Hippocampal formation (tissue), 2 donors: ENCODE measurements at places on chromosomes 3 and 15.

DNA sequence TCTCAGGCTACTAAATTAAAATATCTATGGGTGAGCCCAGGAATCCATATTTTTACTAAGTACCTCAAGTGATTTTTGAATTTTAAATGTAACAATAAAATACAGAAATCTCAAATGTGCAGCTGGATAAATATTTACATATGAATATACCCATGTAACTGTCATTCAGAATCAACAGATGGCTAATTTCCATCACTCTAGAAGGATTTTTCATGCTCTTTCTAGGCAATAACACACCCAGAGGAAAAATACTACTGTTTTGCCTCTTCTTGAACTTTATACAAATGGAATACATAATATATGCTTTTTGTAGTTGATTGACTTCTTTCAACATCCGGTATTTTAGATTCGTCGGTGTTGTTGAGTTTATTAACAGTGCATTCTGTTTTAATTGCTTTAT is 601.3 kb upstream of the NECTIN3 start:
- no peak for DNase-seq

DNA sequence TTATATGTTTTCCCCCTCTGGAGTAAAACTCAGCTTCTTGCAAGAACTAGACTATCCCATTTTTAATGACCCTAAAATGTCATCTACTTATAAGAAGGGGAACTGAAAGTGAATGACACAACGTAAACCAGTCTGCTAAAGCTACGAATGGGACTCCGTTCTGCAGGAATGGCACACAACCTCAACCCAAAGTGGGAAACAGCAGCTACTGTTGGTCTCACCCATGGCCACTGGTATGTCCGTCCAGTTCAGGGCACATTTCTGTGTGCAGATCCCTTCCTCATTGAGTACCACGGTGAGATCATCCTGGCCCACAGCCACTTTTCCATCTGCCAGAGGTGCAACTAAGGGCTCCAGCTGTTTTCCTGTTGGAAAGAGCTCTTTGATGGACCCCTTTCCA is 23.8 kb downstream of the VPS39 start:
- DNase-seq: peak; percentile 37

GRCh38 chr3:33096093-33096868 is 665 bp downstream of the GLB1 start:
- peak; percentile 36 for DNase-seq

DNA sequence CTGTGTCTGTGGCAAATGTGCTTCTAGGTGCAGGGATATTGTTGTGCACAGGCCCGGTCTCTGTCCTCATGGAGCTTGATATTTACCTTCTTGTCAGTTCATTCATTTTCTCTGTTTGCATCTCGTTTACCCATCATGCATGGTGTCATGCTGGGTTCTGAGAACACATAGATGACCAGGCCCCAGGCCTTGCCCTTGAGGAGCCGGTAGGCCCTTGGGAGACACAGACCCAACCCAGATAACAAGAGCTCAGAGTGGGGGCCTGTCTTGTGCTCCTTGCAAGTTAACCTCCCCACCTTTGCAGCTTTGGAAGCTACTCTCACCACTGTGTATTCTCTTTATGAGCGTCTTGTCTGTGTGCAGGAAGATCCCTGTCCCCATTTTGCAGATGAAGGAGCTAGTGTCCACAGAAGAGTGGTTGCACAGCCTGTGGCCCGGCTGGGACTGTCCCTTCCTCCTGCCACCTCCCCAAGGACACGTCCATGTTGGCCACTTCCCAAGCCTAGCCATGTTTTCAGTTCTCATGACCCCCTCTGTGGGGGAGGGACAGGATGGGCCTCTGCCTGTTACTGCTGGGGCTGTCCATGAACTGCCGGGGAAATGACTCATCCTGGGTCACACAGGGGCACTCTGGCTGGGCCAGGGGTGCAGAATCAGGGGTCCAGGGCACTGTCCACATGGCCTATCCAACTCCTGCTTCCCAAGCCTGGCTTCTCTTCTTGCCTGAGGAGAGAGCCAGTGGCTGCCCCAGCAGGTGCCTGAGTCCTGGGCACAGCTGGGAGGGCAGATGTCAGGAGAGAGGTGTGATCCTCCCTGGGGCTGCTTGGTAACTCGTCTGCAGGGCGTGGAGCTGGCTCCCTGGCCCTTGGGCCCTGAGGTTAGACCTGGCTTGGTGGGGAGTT is 3.4 kb downstream of the SNX33 start:
- DNase-seq: no peak

DNA sequence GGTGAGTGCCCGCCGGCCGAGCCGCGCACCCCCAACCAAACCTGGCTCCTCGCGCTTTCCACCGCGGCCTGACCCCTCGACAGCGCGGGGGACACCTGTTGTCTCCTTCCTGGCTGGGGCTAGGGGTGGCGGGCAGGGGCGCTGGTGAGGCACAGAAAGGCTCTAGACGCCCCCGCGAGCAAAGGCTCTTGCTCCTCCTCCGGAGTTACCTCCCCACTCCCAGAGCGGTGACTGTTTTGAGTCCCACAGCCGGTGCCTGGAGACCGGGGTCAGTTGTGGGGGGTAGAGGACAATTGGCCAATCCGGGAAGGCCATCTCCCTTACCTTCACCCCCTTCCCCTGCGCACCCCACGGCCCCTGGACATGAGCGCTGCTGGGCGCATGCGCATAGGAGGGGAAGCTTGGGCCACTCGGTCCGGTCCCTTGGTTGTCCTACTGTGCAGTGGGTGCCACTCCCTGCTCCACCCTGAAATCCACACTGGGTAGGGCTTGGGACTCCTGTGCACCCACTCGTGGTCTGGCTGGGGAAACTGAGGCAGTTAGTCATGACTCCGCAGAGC is 554 bp downstream of the CHST13 start:
- DNase-seq: no peak

GRCh38 chr15:95134431-95135110 is 903.2 kb downstream of the MCTP2 start:
- DNase-seq: no peak

DNA sequence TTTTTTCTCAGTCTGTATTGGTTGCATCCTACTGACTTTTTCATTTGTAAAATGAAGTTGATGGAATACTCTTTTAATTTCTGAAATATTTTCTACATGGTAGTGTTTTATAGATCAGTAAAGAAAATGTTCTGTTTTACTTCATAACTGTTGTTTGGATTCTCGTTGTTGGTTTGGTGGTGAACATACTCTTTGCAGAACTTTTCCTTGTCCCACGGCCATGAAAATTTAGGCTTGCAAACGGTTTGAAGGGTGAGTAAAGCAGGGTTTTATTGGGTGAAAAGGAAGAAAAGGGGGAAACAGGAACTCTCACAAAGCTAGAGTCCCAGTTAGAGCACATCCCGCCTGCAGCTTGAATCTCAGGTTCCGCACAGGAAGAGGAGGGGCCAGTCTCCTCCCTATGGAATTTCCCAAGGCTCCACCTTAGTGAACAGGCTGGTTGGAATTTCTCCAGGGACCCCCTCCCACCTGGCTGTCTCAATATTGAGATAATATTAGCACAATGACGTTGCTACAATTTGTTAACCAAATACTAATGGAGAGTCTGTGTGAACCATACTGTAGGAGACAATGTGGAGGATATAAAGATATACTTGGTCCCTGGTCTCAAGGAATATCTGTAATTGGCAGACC is 5.6 kb downstream of the PDCD6IP start:
- no peak for DNase-seq

- no peak for DNase-seq
Observed at GRCh38 chr15:43538091-43538490, 20.7 kb downstream of the MAP1A start.

GRCh38 chr15:73362900-73363299 is 5.9 kb downstream of the HCN4 start:
- DNase-seq: no peak

GRCh38 chr3:54653456-54654195 is 274.2 kb downstream of the LRTM1 start:
- no peak for DNase-seq

GRCh38 chr3:140081887-140082286 is 146.9 kb downstream of the CLSTN2 start:
- DNase-seq: no peak

- no peak for DNase-seq
Observed at GRCh38 chr3:114168150-114168549, 10.7 kb downstream of the DRD3 start.

- no peak for DNase-seq
Observed at GRCh38 chr3:83230841-83231240, 1469.4 kb upstream of the GBE1 start.

- no peak for DNase-seq
Observed at GRCh38 chr15:81569286-81570080, 195.5 kb upstream of the TMC3 start.

DNA sequence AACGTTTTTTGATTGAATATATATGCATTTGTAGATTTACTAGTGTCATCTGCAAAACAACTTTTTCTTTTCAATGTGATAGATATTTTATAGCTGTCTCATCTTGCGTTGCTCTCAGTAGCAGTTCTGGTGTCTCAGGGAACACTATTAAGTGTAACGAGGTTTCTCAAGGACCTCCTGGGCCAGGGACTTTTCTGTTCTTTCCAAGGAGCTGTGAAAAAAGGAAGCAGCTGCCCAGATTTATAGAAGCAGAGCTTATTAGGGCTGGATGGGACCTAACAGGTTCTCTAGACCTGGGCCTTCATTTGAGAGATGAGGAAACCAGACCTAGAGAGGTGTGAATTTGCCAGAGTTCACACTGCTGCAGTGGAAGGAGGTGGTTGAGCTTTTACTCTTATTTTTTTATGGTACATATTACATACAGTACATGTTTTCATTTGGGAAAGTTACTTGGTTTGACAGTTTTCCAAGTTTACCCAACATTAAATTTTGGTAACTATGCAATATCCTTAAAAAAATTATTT is 16.1 kb downstream of the MAP2K1 start:
- DNase-seq: no peak

GRCh38 chr3:12994357-12994606 is 78.9 kb downstream of the IQSEC1 start:
- no peak for DNase-seq

GRCh38 chr3:39158148-39158715 is 4.8 kb upstream of the CSRNP1 start:
- no peak for DNase-seq

- DNase-seq: no peak
Observed at GRCh38 chr3:105527949-105528348, 161.2 kb downstream of the ALCAM start.

DNA sequence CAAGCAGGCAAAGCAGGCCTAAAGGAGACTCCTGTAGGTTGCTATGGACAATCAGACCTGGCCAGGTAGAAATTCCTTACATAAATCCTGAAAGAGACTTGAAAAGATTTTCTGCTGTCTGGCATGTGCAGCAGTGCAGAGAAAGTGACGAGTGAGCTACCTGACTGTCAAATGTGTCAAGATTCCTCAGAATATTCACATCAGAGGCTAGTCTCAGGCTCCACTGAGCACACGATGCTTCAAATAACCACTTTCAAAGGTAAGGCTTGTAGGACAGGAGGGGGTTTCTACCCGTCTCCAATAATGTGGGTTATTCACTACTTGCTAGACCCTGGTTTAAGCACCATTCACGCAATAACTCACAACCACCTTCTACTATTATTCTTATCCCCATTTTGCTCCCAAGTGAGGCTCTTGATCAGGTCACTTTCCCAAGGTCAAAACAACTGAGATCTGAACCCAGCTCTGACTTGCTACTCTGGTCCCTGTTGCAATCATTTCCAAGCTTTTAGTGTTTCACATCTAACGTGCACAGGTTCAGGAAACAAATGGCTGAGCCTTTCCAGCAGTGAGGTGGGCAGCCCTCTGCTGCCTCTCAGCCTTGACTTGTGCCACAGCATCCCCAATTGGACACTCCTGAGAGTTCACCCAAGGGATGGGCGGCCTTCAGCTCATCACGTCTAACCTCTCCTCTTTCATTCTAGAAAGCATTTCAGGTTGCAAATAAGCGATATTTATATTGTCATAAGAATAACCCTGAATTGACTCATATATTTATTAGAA is 329.9 kb upstream of the WNT5A start:
- no peak for DNase-seq

DNA sequence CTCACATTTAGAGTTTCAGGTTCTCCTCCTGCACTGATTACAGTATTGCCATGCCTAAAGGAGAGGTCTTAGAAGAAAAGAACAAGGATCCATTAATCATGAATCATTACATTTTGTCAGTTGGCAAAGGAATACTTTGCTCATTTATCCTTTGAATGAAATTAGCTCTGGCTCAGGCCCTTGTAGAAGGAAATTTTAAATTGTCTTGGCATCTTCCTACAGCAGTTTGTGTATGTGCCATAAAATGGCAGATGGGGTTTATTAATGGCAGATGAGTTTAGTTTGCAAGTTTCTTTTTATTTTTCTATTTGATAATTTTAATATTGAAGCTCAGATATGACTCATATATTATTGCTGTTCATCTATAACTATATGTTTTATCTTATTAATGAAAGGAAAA is 181.2 kb upstream of the EPHA3 start:
- no peak for DNase-seq

- DNase-seq: no peak
Observed at GRCh38 chr3:127590282-127590592, 296 bp downstream of the TPRA1 start.

- no peak for DNase-seq
Observed at GRCh38 chr15:78370013-78370412, 29.9 kb downstream of the CRABP1 start.

DNA sequence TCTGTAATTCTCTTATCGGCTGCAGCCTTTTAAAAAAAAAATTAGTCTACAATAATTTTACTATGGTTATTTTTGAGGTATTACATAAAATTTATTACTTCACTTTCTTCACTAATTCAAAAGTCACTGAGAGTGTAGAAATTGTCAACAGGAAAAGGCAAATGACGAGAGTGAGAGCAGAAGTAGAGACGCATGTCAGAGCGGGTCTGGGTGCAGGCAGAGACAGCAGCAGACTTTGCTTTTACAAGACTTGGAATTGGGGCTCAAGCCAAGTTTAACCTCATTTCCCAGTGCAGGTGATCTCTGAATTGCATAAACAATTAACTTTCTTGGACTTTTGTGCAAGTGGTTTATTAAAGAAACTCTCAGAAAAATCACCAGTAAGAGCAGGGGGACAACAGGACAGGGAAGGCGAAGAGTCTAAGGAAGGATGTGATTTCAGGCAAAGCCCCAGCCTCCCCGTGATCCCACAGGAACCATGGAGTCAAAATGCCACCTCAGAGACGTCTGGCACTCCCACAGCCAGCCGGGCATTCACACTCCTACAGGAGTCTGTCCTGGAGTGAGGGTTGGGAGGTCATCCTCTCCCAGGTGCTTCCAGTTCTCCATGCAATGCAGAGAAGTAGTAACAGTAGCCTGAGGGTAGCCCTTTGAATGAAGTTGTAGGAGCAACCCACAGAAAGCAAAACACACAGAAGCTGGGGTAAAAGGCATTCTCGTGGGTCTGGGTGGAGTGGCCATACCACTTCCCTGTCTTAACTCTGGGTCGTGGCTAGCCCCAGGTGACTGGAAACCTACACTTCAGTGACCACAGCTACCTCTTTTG is 274.0 kb upstream of the TGFBR2 start:
- no peak for DNase-seq
